HT1080 (cell line): ENCODE measurements at places on chromosomes 11 and 22.

DNA sequence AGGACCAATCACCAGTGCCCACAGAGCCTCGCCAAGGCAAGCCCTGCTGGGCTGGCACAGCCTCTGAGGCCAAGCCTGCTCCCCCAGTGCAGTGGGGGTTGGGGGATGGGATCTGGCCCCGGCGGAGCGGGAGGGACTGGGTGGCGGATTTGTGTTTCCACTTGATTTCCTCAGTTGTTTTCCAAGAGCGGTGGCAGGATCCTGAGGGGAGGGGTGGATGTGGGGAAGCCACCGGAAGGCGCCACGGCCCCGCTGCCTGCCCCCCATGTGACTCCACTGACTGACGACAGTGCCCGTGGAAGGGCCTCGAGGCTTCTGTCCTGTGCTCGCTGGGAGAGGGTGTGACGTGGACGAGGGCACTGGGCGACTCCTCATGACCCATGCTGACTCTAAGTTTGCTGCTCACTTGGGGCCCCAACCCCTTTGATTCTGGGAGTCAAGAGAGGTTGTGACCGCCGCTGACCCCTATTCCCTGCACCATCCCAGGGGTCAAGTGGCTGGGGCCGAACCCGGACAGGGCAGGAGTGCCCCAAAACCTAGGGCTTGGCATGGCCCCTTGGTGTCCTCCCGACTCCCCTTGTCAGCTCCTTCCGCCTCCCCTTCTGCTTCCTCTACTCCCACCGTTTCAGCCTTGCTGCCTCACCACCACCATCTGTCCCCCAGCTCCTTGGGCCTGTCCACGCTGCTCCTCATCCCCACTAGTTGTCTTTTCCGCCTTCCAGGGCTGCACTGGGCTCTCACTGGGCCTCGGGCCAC lies 23.5 kb upstream of the PICK1 start:
- DNase-seq: no peak

- no peak for DNase-seq
Measured at GRCh38 chr22:21948824-21949568, 3.7 kb downstream of the PPM1F start.

DNA sequence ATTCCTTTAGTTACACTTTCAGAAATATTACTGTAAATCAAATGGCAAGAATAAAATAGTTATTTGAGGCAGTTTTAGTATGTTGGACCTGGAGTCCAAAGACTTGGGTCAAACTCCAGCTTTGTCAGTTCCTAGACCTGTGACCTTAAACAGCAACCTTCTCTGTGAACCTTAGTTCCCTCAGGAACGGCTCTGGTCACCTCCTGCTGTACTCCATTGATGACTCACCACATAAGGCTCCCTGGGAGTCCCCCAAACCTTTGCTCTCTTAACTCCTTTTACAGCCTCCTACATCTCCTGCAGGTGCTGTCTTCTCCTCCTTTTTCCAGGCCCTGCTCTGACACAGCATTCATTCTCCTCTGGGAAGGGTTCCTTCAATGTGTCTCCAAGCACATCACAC lies 29.1 kb downstream of the LIMK2 start:
- peak; percentile 26 for DNase-seq

DNA sequence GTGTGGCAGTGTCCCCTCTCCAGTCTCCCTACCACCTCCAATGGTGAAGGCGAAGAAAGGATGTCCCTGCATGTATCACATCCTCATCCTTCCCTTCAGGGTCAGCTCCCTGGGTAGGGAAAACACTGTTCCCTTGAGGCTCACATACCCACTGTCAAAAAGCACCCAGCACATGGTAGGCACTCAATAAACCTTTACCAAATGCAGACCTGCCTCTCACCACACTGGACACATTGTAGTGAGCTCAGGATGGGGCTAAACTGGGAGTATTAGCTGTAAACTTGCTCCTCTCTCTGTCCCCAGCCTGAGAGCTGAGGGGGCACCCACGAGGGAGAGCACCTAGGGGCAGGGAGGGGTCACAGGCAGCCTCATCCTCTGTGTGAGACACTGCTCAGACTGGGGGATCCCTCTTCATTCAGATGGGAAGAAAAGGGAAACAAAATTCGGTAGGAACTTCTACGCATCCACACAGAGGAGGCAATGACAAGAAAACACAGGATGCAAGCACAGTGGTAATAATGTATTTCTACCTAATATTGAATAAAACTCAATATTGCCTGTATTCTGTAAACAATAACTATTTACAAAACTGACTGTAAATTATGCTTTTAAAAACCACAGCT lies 101.6 kb upstream of the TOP3B start:
- DNase-seq: no peak

DNA sequence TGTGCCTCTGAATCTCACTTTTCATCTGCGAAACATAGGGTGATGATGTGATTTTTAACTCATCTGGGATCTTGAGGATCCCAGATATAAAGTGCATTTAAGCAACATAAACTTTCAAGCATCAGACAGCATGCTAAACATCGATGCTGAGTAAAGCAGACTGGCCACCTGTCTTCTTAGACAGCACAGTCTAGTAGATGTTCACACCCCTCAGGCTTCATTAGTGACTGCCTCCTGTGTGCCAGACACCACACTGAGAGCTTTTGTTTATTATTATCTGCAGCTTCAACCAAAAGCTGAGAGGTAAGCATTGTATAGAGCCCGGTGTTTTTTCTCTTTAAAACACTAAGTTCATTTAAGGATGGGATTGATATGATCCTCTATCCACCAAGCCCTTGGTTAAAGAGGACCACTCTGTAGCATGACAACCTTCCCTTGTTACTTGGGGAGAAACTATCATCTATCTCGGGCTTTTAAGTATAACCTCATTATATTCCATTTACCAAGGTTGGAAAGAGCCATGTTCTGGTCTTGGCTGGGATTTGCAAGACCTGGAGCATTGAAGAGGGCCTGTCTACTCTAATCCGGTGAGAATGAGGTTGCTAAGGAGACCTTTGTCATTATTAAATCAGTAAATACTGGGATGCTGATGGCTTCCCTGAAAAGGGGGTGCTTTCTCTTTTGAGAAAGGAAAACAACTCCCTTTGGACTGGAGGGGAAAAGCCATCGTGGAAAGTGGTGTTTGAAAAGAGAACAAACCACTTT lies 114.2 kb upstream of the SEZ6L start:
- no peak for DNase-seq

DNA sequence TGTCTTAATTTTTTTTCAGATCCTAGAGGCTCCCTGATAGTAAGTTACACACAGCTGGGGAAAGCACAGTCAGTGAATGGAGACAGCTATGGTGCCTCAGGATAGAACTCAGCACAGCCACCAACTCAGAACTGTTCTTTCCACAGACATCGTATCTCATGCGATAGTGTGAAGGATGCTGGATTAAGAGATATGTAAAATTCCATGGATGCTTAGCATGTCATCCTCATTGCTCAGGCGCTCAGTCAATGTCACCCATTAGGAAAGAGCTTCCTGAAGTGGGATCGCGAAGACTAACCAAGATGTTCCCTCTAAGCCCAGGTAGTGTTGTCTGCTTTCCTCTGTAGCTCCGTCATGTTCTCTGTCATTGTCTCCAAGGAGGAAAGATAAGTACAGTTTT lies 1000.4 kb downstream of the OPCML start:
- DNase-seq: no peak

DNA sequence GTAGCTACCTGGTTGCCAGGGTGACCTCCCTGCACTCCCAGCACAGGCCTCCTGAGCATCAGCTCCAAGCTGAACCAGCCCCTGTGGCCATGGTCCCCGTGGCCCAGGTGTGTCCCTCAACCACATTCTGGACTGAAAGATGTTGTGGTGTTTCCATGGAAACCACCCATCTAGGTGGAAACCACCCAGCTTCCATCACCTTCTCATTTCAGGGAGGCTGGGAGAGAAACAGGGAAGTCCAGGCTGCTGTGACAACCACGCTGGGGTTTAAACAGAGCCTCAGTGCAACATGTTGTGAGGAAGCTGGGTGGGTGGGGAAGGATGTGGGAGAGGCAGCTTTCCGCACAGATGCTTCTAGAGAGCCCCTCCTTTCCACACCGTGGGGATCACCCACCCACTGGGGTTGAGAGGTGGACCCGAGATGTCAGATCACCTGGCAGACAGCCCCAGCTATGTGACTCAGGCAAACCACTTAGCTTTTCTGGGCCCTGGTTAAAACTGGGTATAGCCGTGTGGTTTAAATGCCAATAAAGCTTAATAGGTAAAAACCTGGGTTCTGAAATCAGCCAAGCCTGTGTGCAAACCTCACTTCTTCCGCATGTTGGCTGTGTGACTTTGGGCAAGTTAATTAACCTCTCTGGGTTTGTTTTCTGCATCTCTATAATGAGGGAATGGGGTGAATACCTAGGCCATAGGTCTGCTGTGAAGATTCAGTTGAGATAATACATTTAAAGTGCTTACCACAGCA lies 46.4 kb downstream of the CD82 start:
- no peak for DNase-seq

GRCh38 chr11:99865951-99866350 lies 821.1 kb upstream of the ARHGAP42 start:
- DNase-seq: peak; percentile 26

- no peak for DNase-seq
Measured at GRCh38 chr11:86949995-86950660, 5.1 kb downstream of the FZD4 start.

GRCh38 chr11:1330473-1330872 lies 21.0 kb upstream of the TOLLIP start:
- DNase-seq: no peak
